Thoracic aorta (tissue), 2 donors: ENCODE measurements at places on chromosomes 2 and 18.

GRCh38 chr18:74818516-74819175 lies 221.0 kb downstream of the ZNF407 start:
- DNase-seq, result no peak

DNA sequence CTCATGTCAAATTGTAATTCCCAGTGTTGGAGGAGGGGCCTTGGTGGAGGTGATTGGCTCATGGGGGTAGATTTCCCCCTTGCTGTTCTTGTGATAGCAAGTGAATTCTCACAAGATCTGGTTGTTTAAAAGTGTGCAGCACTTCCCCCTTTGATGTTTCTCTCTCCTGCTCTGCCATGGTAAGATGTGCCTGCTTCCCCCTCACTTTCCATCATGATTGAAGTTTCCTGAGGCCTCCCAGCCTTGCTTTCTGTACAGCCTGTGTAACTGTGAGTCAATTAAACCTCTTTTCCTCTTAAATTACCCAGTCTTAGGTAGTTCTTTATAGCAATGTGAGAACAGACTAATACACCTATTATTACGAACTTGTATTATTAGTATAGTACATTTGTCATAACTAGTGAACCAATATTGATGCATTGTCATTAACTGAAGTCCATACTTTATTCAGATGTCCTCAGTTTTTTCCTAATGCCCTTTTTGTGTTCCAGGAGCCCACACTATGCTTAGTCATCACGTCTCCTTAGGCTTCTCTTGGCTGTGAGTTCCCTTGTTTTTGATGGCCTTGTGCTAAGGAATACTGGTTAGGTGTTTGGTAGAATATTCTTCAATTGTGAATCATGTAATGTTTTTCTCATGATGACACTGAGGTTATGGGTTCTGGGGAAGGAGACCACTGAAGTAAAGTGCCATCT lies 4.5 kb upstream of the MAP3K2 start:
- no peak for DNase-seq

- DNase-seq, result no peak
Measured at GRCh38 chr2:9765611-9766531, 77.4 kb upstream of the TAF1B start.

GRCh38 chr2:237540823-237541222 lies 25.6 kb upstream of the PRLH start:
- no peak for DNase-seq

GRCh38 chr2:229714080-229714735 lies at the start of gene DNER:
TSS of gene DNER (minus strand) at chr2:229714555. CDS start at chr2:229714423, 132 bp downstream.
- no peak for DNase-seq
